ENCODE measurements at places on chromosomes 6 and 20.

- no peak for DNase-seq
Measured at GRCh38 chr6:159969204-159969912, 476 bp downstream of the IGF2R start.

DNA sequence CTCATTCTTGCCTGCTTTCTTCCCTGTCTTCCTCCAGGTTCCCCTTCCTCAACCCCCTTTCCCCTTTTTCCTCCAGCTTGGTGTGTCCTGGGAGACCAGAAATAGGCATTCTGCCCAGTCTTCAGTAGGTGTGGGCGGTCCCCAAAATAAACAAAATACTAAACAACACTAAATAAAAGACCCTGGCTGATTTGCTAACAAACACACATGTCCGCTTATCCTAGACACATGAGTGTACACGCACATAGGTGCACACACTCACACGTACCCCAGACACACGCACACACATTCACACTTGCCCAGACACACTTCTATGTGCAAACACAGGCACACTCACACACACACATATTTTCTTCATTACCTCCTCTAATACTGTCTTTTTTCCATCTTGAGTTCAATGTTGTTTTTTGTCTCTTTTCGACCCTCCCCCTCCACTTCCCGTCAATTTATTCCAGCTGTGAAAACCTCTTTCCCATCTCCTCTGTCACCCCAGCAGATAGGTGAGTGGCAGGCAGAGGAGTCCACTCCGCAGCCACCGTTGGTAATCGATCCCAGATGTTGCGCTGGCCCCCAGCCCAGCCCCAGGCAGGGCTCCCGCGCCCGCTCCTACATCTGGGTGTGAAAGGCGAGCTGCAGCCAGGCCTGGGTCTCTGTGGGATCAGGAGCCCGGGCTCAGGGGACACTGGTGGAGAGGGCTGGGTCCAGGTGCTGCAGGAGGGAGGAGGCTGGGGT, 56.9 kb upstream of the FOXP4 start:
- DNase-seq = no peak

GRCh38 chr6:1652842-1653241, 43.1 kb downstream of the FOXC1 start:
- no peak for DNase-seq

DNA sequence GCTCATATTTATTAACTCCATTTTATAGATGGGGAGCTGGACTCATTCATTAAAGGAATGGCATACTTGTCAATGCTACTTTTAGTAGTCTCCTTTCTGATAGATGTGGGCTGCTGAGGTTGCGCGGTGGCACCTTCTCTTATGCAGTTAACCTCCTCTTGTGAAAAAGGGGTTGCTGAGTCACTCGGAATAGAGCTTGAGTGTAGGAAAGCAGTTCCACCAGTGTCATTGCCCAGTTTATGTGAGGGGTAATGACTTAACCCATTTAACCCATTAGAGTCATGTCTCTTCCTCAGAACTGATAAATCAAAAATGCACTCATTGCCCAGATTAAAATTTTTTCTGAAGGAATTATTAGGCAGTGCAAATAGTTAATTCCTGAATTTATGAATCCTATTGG, 6.3 kb downstream of the MAPK14 start:
- peak; percentile 35 for DNase-seq

DNA sequence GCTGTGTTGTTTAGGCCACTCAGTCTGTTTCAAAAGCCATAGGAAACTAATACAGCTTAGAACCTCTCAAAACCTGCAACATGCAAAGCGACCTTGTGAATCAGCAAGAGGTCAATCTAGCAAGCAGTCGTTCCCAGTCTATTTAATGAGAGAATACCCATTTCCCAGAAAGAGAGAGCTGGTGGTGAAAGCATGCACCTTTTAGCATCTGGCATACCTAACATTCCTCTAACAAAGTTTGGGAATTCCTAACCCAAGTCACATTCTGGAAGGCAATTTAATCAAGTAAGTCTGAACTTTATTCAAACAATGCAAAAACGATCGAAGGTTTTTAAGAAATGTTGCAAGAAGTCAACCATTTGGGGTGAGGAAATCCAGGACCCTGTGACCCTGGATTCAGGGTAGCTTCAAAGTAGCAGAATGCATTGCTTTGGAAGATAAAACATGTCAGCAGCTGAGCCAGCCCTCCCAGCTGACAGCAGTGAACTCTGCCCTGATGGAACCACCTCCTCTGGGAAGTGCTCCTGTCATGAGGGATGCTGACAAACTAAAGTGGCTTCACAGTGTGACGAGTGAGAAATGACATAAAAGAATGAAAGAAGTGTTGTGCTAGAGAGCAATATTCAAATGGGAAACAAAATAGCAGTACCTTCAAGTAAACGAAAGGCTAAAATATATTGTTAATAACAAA, 104.8 kb downstream of the GMDS start:
- no peak for DNase-seq

- DNase-seq = no peak
Measured at GRCh38 chr6:744666-745353, 51.9 kb upstream of the EXOC2 start.

GRCh38 chr6:36752886-36753506, 55.4 kb downstream of the RAB44 start:
- no peak for DNase-seq

- DNase-seq = no peak
Measured at GRCh38 chr6:156131221-156131903, 645.8 kb upstream of the ARID1B start.

- DNase-seq = no peak
Measured at GRCh38 chr6:49142421-49143151, 320.5 kb downstream of the MMUT start.

DNA sequence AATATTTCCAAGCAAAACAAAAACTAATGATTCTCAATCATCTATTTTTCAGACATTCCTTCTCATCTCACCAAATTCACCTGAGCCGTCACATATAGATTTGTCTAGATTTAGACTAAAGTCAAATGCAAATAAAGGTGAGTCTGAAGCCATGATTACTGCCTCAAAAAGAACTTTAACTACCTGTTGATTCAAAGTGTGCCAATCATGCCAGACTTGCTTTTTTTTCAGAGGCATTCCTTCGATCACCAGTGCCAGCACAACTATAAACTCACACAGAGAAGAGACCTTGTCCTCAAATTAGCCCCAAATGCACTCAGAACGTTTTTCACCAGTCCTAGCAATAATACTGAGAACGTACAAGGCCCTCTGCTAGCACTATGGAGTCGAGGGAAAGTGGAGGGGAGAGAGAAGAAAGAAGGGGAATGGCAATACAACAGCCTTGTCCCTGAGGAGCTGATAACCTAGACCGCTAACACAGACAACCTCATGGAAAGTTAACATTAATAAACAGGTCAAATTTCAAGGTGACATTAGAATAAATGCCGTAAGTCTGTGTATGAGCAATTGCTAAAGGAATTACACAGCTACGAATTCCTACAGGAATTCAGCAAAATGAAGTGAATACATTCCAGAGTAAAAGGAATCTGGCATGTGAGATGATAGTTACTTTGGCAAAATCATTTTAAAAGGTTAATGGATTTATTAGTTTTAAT, 60.9 kb downstream of the EPB41L2 start:
- no peak for DNase-seq

- no peak for DNase-seq
Measured at GRCh38 chr6:89992818-89993217, 98.5 kb downstream of the GJA10 start.

DNA sequence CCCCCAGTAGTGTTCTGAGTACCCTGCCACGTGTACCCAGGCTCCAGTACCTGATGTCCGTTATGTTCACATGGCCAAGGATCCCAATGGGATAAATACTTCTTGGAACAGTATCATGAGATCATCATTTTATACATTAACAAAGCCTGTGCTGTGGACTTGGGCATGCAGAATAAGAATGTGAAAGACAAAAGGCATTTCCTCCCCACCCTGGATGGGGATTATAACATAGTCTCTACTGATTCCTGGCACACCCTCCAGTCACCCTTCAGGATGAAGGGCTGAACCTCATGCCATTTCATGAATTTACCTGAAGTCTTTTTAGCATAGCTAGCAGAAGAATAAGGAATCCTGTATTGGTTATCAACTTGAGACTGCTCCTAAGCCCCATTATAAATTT, 2.8 kb downstream of the TNFRSF21 start:
- no peak for DNase-seq

GRCh38 chr6:113146878-113147277, 710.3 kb upstream of the MARCKS start:
- no peak for DNase-seq

DNA sequence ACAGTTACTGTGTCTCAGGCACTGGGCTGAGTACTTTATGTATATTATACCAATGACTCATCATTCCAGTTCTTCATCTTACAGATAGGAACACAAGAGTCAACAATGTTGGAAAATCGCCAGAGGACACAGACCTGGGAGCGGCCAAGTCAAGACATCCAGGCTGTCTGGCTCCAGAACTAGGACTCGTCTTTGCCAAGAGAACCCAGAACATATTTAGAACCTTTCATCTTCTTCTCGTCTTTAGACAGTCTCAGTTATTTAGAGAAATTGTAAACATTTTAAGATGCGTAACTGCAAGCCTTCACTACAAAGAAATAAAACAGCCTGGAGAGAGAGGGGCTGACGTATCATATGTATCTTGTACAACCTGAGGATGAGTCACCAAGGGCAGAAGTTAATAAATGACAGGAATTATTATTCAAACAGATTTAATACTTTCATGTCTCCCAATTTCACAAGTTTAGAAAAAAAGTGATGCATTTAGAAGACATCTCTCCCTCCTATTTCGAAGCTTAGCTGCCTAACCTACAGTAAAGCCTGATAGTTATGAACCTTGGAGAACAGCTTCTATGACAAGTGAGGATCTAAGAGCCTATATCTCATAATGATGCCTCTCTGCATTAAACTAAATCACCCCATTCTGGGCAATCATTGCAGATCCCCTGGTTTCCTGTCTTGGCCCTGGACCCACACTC, 43.4 kb downstream of the SLC22A3 start:
- no peak for DNase-seq

- no peak for DNase-seq
Measured at GRCh38 chr6:116059713-116060571, 749 bp downstream of the FRK start.

- DNase-seq = no peak
Measured at GRCh38 chr6:30067460-30068139, 602 bp downstream of the PPP1R11 start.

DNA sequence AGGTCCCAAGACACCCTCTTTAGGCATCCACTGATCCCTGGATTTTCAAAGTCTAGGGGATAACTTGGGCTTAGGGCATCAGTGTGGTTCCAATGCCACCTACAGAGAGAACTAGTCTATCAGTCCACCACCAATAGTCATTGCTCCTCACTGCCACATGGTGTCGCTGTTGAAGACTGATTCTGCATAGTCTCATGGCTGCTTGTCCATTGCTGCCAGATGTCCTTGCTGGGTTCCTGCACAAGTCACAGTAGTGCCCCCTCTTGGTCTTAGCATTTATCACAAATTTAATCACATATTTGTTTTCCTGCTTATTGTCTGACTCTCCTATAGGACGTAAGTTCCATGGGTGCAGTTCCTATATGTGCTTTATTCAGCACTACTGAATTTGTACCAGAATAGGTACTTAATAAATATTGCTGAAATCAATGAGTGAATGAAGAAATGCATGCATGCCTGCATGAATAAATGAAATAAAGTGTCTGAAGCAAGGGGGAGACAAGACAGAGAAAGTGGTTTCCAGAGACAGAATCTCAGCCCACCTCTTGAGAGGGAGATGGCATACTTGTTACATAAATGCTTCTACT, 45.9 kb upstream of the RALY start:
- DNase-seq = peak; percentile 33

GRCh38 chr20:8678098-8678776, 390.6 kb upstream of the PLCB4 start:
- DNase-seq = no peak

DNA sequence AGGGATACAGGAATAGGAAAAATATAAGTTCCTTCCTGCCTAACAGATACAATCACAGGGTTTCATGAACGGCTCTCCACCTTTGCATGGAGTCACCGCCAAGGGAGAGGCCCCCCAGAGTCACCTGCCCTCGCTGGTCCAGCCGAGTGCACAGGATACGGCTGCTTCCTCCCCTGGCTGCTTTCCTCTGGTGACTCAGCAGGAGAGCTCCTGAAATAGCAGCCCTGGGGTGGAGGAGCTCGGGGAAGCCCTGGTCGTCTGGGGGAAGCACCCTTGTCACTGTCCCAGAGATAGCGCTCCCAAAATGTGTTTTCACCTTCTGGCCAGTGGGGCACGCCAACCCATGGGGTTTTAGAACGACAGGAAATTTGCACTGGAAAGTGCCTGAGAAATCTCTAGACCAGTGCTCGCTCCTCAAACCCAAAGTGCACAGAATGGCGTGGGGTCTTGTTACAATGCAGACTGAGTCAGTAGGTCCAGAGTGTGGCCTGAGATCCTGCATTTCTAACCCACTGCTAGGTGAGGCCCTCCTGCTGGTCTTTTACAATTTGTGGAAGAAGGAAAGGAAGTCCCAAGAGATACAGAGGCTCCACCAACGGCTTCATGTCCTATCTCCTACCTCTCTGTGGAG, 35.9 kb upstream of the FAM50B start:
- no peak for DNase-seq

GRCh38 chr20:23453549-23454543, 1.2 kb upstream of the CST11 start:
- no peak for DNase-seq

- no peak for DNase-seq
Measured at GRCh38 chr6:96611342-96611991, 48.5 kb downstream of the FHL5 start.

DNA sequence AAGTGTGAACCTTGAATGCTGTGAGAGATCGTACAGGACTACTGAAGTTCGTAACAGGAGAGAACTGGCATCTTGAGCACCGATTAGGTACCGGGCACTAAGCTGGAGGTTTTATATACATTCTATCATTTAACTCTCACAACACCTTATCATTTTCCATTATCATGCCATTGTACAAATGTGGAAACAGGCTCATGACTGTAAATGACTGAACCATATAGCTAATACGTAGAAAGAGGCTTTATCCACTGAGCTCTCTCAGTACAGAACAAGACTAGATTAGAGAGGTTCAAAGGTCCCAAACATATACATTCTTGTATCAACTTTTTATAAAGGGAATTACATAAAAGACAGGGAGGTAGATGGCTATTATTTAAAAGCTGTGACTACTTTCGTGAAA, 130.6 kb downstream of the CEP57L1 start:
- no peak for DNase-seq

- DNase-seq = no peak
Measured at GRCh38 chr6:84872996-84873723, 108.8 kb upstream of the TBX18 start.

DNA sequence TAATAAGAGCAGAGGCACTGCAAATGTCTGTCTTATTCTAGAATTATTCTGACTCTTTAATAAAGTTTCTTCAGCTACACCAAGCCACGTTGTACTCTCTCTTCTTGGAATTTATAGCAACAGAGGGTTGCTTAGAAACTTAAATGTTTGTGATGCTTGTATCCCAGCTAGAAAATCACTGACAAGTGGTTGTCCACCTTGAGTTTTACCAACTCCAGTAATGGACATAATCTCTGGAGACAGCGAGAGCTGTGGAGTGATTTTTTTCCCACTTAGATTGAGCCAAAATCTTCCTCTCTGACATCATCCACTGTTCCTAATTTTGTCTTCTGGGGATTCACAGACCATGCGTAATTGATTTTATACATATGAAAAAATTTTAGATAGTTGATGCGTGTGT, 8.0 kb downstream of the ECT2L start:
- no peak for DNase-seq
